Right lobe of liver (tissue), 6 donors: ENCODE measurements at places on chromosomes 7 and 10.
A peak's percentile ranks its signal among the peaks of the same experiment; 100 is the strongest.

- no peak for DNase-seq
Observed at GRCh38 chr7:156113731-156114130, 301.5 kb upstream of the SHH start.

GRCh38 chr7:131436384-131436783 is 108.7 kb downstream of the MKLN1 start:
- DNase-seq = no peak

- DNase-seq = peak; percentile 97
Observed at GRCh38 chr10:79127151-79127961, 58.6 kb downstream of the ZMIZ1 start.

- no peak for DNase-seq
Observed at GRCh38 chr10:100518761-100519241, 860 bp downstream of the SEC31B start.

DNA sequence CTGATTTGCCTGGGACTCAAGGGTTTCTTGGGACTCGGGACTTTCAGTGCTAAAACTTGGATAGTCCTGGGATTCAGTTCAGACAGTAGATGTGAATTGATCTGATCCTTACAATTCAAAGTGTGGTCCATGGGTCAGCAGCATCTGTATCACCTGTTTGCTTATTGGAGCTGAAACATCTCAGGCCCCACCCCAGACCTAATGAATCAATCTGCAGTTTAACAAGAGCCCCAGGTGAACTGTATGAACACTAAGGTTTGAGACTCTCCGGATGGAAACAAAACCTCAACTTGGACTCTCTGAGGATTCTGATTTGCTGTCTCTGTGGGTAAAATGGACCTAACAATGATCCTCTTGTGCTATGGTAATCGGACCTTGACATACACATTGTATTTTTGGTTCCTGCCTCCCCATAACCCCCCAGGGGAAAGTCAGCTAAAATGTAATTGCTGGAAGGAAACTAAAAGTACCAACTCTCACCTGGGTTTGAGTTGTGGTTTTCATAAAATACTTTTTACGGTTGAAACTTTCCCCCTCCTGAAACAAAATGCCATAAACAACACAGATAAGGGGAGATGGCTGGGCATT is 11.7 kb downstream of the CYP26A1 start:
- no peak for DNase-seq

GRCh38 chr7:40880581-40880980 is 745.8 kb downstream of the SUGCT start:
- no peak for DNase-seq

DNA sequence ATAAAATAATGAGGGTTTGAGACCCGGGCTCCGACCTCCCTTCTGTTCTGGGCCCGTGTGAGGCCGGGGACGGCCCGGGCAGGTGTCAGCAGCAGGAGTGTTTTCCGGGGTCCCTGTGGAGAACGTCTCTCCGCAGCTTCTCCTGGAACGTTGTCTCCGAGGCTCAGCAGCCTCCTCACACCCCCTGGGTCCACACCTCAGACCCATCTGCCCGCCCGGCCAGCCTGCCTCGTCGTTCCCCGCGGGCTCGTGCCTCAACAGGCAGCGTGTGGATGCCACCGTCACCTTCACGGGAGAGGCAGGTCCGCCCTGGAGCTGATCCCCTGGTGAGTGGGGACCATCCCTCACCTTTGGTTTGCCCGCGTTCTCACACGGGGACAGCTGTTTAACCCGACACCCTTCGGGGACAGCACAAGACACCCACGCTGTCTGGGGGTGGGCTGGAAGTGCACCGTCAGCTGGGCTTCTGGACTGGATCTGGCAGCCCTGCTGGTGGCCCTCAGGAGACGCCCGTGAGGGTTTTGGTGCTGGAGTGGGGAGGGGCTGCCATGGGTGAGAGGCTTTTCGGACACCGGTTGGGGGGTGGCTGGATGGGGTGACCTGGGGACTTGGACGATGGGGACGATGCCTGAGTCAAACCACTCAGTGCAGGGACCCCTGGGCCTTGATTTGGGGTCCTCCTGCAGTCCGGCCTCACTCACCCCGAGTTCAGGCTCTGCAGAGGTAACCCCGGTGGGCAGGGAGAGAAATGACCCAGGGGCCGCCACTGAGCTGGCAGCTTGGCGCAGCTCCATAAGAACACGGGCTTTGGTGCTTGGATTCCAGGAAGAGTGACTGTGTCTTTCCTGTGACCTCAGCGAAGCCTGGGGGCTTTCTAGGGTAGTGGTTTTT is 131.7 kb downstream of the DNAJB6 start:
- no peak for DNase-seq

GRCh38 chr7:155198901-155199845 is 98.5 kb upstream of the INSIG1 start:
- no peak for DNase-seq

DNA sequence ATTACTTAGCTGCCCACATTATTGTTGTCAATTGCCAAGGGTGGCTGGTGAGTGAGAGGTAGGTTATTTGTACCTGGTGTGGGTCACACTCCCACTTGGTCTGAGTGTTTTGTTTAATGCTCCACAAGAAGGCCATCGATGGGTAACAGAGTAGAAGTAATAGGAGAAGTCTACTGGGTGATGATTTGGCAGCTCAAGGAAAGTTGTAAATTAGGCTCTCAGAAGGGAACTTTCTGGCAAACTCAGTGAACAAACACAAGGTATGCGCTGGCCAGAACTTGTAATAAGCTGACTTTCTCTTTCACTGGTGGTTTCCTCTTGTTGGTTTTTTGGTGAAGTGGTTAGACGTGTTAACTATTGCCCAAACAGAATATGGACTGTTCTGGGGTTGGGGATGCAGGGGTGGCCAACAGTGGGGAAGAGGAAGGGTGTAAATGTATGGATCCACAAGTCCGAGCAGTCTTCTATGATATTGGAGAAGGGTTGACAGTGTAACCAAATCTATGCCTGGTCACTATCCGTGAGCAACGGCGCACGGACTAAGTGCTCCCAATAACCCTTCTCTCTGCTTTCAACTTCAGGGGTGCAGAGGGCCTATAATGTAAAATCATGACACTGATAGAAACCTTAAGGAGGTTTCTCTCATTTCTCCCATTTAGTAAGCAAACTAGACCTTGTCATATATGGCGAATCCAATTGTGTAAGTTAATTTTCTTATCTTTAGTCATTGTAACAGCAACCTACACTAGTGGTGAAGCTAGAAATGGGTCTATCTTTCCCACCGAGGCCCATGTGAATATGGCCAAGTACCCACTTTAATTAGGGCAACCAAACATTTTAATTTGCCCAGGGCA is 212.8 kb downstream of the PTEN start:
- DNase-seq = no peak

- DNase-seq = no peak
Observed at GRCh38 chr7:29864656-29865055, 58.3 kb downstream of the WIPF3 start.

GRCh38 chr7:121807078-121807477 is 65.9 kb upstream of the PTPRZ1 start:
- DNase-seq = no peak

- DNase-seq = no peak
Observed at GRCh38 chr7:3994764-3995163, 687.3 kb upstream of the FOXK1 start.

DNA sequence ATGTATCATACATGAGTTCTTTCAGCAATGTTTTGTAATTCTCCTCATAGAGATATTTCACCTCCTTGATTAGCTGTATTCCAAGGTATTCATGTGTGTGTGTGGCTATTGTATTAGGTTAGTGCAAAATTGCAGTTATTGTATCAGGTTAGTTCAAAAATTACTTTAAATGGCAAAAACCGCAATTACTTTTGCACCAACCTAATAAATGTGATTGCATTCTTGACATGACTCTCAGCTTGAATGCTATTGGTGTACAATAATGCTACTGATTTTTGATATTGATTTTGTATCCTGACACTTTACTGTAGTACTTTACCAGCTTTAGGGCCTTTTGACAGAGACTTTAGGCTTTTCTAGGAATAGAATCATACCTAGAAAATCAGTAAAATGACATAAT is 297.4 kb downstream of the ZWINT start:
- no peak for DNase-seq

DNA sequence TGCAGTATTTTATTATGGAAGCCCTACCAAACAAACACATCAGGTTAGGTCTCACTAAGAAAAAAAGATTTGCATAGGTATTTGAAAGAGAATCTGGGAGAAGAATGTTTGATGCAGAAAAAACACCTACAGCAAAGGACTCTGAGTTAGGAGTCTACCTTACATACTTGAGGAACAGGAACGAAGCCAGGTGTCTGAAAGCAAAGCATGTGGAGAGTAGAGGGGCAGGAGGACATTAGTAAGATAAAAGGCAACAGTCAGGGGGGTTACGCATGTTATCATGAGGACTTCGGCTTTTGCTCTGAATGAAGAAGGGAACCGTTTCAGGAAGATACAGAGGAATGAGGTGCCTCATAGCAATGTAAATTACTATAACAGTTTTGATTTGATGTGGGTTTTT is 87.9 kb upstream of the PTER start:
- DNase-seq = no peak

GRCh38 chr7:111743244-111743847 is 181.1 kb upstream of the IMMP2L start:
- no peak for DNase-seq

DNA sequence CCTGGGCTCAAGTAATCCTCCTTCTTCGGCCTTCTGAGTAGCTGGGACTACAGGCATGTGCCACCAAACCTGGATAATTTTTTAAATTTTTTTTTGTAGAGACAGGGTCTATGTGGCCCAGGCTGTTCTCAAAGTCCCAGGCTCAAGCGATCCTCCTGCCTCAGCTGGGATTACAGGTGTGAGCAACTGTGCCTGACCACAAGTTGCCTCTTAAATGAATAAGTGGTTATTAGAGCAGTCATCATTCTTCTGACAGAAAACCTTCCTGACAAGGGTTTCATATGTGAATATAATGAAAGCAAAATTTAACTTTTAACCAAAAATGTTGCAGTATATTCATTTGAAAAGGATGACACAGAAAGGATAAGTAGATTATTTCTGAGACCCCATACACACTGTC is 532.5 kb downstream of the GRM8 start:
- DNase-seq = no peak

DNA sequence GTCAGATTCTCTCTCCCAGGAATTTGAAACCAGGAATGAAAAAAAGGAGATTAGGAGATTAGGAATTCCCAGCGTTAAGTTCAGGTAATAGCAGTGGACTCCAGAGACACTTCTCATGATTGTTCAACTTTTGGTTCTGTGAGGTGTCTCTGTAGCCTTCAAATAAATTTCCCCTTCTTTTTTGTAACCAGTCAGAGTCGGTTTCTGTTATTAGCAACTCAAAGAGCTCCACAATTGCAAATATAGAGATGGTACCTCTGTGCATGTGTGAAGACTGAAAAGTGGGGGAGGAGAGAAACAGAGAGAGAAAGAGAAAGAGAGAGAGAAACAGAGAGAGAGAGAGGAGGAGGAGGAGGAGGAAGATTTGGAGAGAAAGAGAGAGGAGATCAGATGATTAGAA is 112.8 kb upstream of the STEAP1B start:
- no peak for DNase-seq

DNA sequence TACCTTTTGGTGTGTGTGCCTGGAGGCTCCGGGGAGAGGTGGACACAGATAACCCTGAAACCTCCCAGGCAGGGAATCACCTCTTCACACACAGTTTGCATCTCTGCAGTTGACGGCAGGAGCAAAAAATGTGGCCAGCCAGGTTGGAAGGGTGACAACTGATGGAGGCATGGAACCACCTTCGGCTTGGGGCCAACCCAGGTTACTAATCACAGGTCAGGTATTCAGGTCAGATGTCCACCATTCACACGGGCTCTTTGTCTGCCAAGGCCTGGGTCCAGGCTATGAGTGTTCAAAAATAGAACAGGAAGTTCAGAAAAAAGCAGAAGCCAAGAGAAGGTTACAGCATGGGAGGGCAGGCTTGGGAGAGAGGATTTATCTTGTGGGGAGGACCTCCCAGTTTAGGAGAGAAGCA is 137.2 kb upstream of the EFCAB10 start:
- peak; percentile 63 for DNase-seq

DNA sequence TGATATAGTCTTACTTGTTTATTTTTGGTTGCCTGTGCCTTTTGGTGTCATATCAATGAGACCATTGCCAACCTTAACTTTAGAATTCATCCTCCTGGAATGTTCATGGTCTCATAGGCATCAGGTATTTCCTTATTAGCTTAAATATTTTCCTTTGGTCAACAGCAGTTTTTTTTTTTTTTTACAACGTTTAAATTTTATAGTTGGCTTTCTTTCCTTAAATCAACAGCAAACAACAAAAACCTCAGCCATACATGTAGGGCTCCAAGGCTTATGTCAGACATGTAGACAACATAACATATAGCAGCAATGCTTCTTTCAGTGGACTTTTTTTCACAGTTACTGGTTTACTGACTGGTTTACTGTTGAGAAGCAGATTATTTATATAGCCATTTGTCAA is 22.7 kb downstream of the ENTPD7 start:
- no peak for DNase-seq

DNA sequence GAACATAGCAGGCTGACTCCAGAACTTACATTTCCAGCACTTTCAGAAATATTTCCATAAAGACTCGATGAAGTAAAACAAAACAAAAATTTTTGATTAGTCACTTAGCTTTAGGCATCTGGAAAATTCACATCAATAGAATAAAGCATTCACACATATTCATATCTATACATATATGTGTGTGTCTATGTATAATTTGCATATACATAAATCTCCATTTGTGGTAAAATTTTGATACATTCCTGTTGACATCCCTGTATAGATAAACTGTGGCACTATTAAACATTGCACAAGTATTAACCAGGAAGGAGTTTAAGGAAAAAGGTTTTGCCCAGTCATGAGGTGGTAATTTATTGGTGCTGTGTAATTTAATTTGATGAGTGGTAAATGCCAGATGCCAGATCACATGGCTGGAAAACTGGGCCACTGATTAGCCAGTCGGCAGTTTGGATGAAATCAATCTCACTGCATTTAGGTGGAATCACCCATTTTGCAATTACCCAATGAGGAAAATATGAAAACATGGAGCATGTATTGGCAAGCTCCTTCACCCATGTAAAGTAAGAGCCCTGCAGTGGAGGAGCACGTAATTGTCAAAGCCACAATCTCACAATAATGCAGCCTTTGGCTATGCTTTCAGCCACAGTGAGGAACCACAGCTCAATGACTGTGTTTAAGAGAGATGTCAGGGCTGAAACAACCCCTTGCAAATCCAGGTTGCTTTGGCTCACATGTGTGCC is 294.6 kb downstream of the RNLS start:
- no peak for DNase-seq

GRCh38 chr10:98611436-98611835 is 164.7 kb upstream of the HPS1 start:
- no peak for DNase-seq

DNA sequence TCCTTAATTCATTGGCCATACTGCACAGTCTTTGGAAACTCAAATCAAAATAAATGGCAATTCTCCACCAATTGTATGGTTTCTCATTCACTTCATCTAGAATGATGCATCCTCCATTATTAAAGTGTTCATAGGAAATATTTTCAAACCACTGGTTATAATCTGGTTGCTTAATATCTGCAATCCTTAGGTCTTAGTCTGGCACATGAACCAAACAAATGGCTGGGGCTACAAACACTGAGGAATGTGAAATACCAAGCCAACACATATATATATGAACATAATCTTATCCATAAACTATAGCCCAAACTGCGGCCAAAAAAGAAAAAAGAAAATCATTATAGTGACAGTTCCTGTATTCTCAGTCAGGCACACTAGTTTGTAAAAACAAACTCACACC is 5.7 kb upstream of the MSS51 start:
- DNase-seq = no peak
